ENCODE measurements at places on chromosomes 3 and 15.

GRCh38 chr15:94411846-94412245 lies 180.5 kb downstream of the MCTP2 start:
- DNase-seq, result no peak

DNA sequence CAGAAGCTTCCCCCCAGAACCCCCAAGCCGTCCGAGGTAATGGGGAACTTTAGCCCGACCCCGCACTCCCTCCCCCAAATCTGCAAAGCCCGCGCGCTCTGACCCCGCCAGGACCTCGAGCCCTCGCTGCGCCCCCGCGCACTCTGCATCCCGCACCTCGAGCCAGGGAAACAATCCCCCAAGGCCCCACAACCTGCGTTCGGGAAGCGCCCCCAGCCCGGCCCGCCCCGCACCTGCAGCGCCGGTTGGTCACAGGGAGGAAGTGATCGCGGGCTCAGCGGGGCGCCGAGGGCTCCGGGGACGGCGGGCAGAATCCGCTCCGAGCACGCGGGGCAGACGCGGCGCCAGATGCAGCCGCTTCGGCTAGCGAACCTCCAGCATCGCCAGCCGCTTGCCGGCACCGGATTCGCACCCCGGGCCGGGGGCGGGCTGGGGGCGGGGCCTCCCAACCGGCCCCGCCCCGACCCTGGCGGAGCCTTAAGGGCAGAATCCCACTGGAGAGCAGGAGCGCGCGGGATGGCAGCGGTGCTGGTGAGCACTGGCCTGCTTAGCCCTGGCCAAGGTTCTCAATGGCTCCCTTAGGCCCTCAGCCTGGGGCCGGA lies at the start of gene CAMKV:
Gene CAMKV (minus strand): TSS at position 382 of the 602 bp plus-strand sequence. CDS start 7,518 bp downstream, outside the sequence.
- no peak for DNase-seq

DNA sequence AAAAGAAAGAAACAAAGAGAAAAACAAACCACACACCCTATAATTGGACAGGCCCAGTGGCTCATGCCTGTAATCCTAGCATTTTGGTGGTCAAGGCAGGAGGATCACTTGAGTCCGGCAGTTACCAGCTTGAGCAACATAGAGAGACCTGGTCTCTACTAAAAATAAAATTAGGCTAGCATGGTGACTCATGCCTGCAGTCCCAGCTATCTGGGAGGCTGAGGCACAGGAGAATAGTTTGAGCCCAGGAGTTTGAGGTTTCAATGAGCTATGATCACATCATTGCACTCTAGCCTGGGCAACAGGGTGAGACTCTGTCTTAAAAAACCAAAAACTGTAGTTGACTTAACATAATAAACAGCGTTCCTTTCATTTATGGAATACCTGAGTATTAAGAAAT lies 72.3 kb upstream of the ST3GAL6 start:
- DNase-seq, result no peak

DNA sequence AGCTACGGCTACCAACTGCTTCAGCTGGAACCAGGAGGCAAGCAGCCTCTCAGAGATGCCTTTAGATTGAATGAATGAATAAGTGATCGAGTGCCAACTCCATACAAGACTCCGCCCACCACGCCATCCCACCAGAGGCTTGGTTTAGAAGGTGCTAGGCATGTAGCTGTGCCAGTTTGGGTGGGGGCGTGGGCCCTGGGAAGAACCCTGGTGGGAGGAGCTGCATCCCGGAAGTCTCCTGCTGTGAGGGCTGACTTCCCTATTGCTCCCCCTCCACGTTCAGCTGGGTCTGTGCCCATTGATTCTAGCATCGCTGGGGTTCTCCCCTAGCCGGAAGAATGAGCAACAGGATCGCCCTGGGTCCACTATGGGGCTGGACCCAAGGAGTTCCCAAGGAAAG lies 20.9 kb downstream of the LINGO1 start:
- no peak for DNase-seq

- DNase-seq, result no peak
These were observed 254.1 kb upstream of the ZNF717 start for GRCh38 chr3:76039431-76039830.

- DNase-seq, result no peak
These were observed 42.0 kb downstream of the MYO1E start for GRCh38 chr15:59330649-59331048.

DNA sequence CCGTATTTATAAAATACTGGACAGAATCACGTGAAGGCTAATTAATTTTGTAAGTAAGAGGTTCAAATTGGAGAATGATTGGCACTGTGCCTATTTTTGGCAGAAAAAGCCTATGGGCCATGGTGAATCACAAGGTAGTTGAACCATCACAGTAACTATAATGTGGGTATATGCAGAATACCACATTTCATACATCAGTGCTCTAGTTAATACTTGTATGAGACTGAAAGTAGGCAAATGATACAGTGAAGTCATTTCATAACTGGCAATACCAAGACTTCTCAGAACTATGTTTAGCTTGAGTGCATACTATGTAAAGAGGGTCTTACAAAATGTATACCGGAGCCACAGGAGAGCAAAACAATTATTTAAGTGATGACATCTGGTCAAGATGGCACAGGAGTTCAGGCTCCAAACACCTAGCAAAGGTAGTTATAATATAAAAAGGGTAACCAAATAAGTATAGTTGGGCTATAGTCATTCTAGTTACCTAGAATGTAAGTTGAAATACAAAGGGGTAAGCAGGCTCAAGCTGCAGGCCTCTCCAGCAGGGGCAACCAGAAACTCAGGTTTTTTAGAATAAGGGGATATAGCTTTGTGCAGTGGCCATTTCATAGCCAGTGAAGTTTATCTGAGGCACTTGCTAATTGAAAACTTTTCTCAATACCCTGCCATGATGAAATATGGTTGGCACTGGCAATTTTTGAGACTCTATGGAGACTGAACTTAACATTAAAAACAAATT lies 19.1 kb downstream of the GPR160 start:
- DNase-seq, result no peak

- no peak for DNase-seq
These were observed 26.4 kb downstream of the PRKCD start for GRCh38 chr3:53187430-53187829.

DNA sequence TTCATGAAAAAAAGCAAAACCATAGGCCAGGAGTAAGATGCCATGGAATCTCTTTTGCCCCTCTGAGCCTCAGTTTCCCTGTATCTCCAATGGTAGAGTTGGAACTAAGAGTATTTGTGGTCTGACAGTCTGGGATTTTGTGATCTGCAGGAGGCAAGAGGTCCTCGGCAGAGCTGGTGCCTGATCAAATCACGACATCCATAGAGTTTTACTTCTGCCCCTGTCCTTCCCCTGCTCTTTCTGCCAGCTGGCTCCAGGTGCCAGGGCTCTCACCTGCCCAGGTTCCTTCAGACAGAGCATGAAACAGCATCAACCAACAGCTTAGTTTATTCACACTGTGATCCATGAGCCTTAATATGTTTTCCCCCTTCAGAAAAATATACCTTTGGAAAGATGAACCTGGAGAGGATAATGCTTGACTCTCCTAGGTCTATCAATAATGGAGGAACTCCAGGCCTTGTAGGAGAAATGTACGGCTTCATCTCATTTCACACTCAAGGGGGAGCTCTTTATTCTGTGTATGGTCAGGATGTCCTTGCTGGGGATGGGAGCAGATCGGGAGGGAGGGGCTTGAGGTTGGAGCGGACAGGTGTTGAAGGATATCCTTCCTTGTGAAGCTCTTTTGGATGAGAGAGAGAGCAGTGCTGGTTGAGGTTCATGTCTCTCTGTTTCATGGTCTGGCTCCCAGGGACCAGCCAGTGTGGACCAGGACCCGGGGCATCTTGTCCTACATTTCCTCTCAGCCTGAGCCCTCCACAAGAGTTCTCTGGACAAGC lies 309.9 kb downstream of the RPLP1 start:
- no peak for DNase-seq

DNA sequence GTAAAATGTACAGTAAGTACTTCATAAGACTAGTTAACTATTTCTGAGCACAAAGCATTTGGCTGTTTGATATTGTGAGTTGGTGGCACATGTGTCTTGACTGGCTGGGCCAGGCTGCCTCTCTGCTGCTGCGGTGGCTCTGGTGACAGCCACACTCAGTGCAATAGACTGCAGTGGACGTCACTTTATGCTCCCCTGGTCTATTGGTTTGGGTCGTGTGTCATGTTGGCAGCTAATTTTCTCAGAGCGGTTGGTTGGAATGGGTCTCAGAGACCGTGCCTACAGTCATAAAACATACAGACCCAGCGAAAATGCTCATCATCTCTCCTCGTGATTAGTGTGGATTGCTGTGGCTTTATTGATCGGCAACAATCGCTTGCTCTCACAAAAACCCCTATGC lies 71.3 kb downstream of the SV2B start:
- DNase-seq, result no peak

GRCh38 chr3:106018102-106018501 lies 149.3 kb upstream of the CBLB start:
- DNase-seq, result no peak

GRCh38 chr15:29636921-29637320 lies 185.3 kb downstream of the TJP1 start:
- DNase-seq, result no peak

- DNase-seq, result no peak
These were observed 29.2 kb downstream of the PLXNA1 start for GRCh38 chr3:127012091-127012490.

DNA sequence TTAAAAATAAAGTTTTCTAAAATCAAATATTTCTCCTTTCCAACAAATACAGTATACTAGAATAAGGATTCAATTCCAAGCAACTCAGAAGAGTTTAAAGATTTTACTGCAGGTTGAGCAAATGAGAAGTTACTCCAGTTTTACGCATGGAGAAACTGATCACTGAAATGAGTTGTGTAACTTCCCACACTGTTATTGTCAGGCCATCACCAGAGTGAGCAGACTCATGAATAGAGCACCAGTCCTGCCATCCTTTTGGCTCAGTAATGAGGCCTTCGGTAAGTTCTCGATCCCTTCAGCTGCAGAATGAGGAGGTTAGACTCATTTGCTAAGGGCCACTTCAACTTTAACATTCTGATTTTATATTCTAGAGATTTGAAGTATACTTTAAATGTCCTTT lies 48.1 kb downstream of the OSBPL10 start:
- no peak for DNase-seq

GRCh38 chr3:114333180-114333922 lies 39.5 kb downstream of the TIGIT start:
- DNase-seq, result no peak

GRCh38 chr3:108589998-108590323 lies 439 bp downstream of the DZIP3 start:
- DNase-seq, result no peak

- no peak for DNase-seq
These were observed 51.5 kb upstream of the MYZAP start for GRCh38 chr15:57540211-57540610.

DNA sequence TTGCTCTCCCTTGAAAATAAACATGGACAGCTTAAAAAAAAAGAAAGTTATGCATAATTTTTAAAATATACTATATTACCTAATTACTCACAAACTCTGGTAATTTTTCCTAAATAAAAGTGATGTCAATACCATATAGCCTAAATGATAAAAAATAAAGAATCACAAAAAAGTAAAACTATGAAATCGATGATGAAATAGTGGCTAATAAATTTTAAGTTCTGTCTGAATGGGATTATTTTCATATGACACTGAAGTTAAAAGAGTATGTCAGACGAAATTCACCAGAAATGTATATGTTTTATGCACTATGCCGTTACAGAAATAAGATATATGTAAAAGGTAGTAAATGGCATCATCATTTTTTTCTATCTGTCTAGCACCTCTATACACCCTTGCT lies 51.4 kb downstream of the FSIP1 start:
- DNase-seq, result no peak

DNA sequence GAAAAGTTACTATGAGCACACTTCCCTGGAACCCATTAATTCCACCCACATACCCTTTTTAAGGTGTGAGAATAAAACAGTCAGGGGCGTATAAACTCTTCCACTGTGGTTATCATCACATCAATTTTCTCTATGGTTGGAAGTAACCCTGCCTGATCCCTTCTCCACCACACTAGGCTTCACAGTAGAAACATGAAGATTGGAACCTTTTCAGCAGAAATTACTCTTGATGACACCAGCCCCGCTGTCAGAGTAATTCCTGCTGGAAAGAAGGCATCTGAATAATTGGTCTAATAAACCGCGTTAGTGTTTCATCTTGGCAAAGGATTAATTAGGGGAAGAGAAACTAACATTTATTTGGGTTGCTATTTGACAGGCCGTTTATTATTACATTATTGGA lies 278.4 kb downstream of the MFSD1 start:
- no peak for DNase-seq
